ENCODE measurements at places on chromosomes 1 and 21.

GRCh38 chr1:226060427-226060826 is 2.1 kb upstream of the H3-3A start:
- no peak for ATAC-seq

DNA sequence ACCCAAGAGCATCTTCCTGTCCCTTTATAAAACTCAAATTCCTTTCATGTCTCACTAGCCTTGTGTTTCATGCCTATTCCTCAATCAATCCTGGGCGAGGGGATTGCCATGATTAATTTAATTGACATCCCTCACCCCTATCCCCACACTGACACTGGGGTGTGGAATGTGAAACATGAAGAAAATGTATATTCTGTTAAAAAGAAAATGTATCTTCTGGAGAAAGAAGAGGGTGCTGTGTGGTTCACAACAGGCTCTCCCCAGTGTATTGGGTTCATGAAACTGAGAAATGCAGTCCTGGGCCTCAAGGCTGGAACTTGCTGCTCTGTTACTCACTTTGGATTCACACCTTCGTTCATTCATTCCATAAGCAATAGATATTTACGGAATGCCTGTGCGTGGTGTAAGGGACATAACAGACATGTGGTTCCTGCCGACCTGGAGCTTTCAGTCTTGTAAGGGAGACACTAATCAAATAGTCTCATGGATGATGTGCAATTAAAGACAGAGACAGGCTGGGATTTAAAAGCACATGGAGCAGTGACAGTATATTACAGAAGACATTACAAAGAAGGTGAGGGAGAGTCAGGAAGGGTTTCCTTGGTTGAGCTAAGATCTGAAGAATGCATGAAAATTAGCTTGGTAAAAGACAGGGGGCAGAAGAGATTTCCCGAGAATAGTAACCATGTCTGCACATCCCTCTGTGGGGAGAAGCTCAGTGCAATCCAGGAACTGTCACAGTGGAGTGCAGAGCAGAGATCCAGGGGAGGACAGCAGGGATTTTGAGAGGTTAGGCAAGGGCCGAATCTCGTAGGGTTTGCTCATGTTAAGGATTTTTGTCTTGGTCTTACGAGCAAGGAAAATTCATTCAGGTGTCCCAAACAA is 32.1 kb downstream of the SERTAD4 start:
- no peak for ATAC-seq

DNA sequence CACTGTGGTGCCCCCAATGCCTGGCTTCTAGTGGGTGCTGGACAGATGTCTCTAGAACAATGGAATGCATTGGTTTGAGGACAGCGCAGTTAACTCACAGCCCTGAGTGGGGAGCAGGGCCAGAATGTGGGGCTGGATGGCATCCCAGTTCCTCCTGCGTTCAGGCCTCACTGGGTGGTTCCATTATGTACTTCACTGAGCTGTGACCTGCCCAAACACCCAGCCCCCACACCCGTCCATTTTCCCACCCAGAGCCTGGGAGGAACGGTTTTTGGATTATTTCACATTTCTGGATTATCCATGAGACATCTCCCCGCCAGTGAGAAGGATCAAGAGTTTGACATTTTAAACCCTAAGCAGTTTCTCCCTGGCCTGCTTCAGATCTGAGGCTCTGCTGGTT is 55.3 kb upstream of the WASF2 start:
- peak; percentile 81 for ATAC-seq

GRCh38 chr1:7233646-7234470 is 448.6 kb downstream of the CAMTA1 start:
- no peak for ATAC-seq

DNA sequence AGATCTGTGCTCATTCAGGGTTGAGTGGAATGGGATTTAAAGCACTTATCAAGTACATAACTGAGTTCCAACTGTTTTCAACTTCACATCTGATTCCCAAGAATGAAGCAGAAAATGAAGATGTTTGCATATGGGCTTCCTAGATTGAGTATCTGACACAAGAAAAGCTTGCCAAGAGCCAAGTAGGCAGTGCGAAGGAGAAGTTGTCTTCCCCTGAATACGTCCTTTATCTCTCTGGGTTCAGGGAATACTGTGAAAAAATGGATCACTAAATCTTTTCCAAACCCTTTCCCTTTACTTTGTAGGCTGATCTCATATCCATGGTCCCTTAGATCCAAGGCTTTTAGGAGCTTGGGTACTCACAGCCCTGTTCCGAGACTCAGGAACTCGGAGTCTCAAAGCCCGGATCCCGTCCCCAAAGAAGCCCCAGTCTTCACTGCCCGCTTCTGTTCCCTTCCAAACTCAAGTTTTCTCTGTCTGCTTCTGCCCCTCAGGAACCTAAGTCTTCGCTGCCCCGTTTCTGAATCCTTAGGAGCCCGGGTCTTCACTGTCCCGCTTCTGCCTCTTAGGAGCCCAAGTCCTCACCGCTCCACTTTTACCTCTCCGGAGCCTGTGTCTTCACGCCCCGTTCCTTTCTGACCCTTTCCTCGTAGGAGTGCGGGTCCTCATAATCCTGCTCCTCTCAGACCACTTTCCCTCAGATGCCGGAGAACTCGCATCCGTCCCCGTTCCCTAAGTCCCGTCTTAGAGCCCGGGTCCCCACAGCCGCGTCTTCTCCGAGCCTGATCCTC is 616 bp downstream of the TAF12 start:
- ATAC-seq, result peak; percentile 55

GRCh38 chr1:208683141-208683540 is 439.0 kb upstream of the PLXNA2 start:
- ATAC-seq, result no peak

DNA sequence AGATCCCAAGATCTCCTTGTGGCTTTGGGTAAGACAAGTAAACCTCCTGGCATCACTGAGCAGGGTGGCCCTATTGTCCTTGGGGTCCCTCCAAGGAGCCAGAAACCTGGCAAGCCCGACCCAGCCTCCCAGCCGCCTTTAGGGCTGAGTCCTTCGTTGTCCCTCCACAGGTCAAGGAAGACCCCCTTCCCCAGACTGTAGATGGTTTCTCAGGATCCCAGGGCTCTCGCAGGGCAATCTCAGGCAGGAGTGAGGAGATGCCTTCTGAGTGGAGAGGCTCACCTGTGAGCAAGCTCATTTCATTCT is 71.6 kb upstream of the CSF3R start:
- no peak for ATAC-seq

DNA sequence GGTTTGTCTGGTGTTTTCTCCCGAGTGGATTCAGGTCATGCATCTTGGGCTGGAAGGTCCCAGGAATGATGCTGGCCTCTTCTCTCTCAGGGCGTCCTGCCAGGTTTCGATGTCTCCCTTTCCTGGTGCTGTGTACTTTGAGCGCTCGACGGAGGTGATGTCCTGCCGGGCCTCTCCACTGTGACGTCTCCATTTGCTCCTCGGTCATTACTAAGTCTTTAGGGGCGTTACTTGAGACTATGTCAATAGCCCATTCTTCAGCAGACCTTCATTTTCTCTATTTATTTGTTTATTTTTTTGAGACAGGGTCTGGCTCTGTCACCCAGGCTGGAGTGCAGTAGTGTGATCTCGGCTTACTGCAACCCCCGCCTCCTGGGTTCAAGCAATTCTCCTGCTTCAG is 37.2 kb upstream of the TNFRSF1B start:
- no peak for ATAC-seq

DNA sequence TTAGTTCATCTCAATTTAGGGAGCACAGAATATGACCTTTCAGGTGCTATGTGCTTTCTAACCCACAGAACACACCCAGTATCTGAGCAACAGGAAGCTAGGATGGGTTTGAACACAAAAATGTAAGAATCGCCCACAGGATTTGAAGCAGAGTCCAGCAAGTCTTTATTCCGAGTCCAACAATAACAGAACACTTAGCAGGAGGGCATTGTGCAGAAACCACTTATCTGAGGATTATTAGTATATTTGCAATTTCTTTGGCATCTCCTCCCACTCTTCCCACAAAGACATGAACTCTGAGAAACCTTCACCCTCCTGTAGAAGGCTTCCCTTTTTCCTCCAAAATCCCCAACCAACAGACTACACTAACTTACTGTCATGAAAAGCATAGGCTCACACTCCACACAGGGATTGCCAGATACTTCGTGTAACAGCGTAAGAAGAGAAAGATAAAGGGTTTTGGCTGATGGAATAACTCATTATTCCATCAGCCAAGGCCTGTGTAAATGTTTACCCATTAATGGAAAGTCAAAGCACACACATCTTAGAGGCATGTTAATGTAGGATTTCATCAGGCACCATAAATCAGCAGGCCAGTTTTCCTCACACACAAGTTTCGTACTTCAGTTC is 16.1 kb downstream of the SIPA1L2 start:
- ATAC-seq, result no peak

DNA sequence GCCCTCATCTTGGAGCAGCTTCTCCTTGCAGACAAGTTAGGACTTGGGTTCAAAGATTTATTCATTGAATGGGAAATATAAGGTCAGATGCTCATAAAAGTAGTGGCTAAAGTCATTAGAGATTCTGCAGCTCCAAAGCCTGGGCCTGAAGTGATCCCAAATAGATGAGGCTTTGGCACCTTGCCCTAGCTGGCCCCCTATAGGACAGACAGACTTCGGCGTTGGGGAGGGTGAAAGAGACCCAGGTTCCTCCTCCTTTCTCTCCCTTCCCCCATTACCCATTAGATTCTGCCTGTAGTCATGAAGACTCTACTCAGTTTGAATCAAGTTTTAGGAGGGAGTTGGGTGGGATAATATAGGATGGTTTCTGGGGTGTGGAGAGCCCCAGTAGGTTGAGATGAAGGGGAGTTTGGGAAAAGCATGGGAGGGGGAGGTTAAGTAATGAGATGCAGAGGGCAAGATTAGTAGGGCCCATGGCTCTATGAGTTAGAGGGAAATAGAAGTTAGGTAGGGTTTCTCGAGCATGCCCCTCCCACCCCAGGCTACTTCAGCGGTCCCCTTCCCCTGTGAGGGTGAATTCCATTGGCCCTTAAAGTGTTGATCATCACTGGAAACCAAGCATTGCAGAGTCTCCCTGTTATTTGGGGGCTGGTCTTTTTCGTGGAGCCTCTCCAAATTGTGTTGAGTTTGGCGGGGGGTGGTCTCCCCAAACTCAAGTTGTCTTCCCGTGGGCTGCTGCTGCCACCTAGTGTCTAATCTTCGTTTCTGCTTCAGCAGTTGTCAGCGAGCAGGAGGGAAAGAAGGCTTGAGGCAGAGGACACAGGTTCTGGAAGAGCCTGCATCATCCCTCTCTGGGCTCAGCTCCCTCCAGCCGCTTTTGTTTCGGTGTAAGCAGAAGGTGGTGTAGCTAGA is 2.1 kb upstream of the AHDC1 start:
- no peak for ATAC-seq

GRCh38 chr21:34728479-34728878 is 59.7 kb downstream of the CLIC6 start:
- no peak for ATAC-seq

DNA sequence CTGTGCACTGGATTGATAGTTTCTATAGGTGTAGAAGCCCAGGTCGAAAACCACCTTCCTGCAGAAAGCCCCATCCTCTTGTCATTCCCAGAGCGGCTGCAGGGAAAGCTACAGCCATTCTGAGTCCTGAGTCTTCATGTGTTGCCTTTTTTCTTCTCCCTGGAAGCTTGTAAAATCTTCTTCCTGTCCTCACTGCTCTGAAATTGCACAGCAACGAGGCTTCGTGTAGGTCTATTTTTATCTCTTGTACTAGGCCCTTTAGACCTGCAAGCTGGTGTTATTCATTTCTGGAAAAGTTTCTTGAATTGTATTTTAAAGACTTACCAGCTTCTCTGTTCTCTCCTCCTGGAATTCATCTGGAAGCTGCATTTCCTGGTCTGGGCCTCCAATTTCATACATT is 44.2 kb upstream of the ETS2 start:
- ATAC-seq, result no peak

- peak; percentile 83 for ATAC-seq
Observed at GRCh38 chr1:206513312-206514111, 6.2 kb downstream of the RASSF5 start.

DNA sequence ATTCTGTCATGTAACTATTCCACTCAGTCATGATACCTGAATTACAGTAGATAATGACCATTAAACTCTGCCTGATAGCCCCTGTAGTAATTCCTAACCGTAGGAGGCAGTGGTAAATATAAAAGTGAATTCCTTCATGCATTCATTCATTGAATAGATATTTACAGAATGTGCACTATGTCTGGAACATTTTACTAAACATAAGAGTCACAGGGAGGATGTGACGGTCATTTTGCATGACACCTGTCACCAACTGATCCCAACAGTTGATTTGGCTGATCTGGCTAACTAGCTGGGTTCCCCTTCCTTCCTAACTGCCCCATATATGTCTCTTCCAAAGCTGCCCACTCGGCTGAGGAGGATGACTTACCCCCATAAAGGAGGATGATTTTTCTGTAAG is 2.2 kb upstream of the RNPC3 start:
- no peak for ATAC-seq

DNA sequence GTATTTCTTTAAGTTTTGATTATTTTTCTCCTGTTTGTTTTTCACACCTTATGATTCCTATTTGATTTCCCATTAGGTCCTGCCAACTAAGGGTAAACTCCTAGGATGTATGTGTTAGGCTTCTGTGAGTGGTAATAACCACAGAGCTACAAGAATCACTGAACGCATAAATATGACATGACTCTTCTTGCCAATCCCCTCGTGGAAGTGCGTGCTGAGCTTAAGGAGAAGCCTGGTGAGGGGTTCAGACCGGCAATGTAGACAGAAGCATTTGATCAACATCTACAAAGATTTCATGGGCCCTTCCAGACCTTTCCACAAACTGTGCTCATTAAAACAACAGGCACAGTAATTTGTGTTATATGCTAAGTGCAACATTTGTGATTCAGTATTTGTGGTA is 273.8 kb upstream of the SNX7 start:
- ATAC-seq, result no peak

- ATAC-seq, result no peak
Observed at GRCh38 chr1:102733491-102734236, 374.7 kb downstream of the COL11A1 start.

- no peak for ATAC-seq
Observed at GRCh38 chr1:111512132-111512889, 8.9 kb upstream of the ADORA3 start.

DNA sequence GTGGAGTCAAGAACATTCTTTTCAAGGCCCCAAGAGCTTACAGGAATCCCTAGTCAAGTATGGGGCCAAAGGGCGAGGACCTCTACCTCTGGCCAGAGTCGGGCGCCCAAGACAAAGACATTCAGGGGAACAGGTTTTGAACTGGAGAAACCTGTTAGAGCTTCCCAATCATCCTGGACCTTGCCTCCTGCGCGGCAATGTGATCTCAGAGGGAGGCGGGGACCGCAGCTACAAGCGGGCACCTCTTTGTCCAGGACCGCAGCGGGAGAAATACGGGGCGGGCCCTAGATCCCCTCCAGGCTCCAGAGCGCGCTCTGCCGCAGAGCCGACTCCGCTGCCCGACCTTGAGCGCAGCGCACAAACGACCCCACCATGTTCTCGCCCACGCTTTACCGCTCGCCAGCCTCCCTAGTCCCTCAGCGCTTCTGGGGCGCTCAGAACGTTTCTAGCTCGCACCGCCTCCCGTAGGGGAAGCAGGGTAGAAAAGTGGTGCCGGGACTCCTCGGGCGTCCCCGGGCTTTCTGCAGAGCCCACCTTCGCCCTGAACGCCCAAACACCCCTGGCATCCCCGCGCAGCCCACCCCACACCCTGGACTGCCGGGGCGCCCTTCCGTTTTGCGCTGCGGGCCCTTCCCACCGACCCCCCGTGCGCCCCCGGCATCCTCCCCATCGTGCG is 28.1 kb downstream of the RABIF start:
- peak; percentile 37 for ATAC-seq
